Activated CD4-positive, alpha-beta memory T cell treated with anti-CD3 and anti-CD28 coated beads, Interleukin-2, amount 10 ng/mL, durations not matched to agents 7 days and 5 days (primary cell): ENCODE measurements at places on chromosomes 1 and 21. TPM values are rescaled to one million over a fixed set of nuclear protein-coding genes. Genes with fewer than 3 reads are reported as not detected.

The TFF2 gene
- total RNA-seq: not detected

The PRKCZ gene
- 6.7 TPM for total RNA-seq

The CAMK1G gene
- total RNA-seq: not detected

The CHIA gene
- total RNA-seq: not detected

The DIP2A gene
- total RNA-seq: 53.2 TPM

The SPRR2E gene
- not detected for total RNA-seq

The KCND3 gene
- total RNA-seq: not detected

The HEYL gene
- not detected for total RNA-seq

DNA sequence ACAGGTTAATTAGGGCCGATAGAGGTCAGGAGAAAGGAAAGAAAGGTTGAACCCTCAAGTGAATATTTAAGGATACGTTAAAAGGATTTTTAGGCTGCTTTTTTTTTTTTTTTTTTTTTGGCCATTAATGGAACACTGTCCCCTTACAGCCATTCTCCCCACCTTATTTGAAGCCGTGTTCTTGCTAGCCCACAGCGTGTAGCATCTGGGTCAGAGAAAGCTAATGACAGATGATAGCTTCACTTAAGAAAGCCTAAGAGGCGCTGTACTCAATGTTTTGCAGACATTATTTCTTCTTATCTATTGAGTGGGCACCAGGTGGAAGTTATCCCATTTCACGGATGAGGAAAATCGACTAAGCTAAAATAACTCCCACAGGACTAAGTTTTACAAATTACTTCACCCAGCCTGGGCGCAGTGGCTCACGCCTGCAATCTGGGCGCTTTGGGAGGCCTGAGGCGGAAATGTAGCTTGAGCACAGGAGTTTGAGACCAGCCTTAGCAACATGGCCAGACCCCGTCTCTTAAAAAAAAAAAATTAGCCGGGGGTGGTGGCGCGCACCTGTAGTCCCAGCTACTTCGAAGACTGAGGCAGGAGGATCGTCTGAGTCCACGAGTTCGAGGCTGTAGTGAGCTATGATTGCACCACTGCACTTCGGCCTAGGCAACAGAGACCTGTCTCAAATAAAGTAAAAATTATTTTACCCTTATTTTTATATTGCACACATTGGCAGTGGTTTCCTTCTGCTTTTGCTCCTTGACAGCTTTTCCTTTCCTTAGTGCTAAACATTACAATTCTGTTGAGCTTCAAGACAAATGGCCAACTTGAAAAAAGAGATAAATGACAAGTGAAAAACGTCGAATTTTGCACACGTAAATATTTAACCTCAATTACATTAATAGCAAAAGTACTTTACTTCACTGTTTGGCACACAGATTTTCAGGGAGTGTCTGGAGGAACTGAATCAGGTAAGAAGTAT, 1.1 kb upstream of the PHTF1 start:
- peak overlapping the region; percentile 91 for H3K27ac ChIP-seq
- peaks cover 42% of the 10 kb centered on the region for H3K4me1 ChIP-seq
- DNase-seq: no peak
- peaks cover 47% of the 10 kb centered on the region for H3K36me3 ChIP-seq
- H3K4me3 ChIP-seq: peak overlapping the region; percentile 88

- H3K4me3 ChIP-seq: no peak overlapping the region
- no peak for DNase-seq
- H3K4me1 ChIP-seq: no peaks in the 10 kb centered on the region
- H3K27ac ChIP-seq: no peak overlapping the region
- peaks cover 41% of the 10 kb centered on the region for H3K27me3 ChIP-seq
- H3K36me3 ChIP-seq: peaks cover 6% of the 10 kb centered on the region
Measured at GRCh38 chr1:108504447-108504846, 54.3 kb downstream of the NBPF6 start.

DNA sequence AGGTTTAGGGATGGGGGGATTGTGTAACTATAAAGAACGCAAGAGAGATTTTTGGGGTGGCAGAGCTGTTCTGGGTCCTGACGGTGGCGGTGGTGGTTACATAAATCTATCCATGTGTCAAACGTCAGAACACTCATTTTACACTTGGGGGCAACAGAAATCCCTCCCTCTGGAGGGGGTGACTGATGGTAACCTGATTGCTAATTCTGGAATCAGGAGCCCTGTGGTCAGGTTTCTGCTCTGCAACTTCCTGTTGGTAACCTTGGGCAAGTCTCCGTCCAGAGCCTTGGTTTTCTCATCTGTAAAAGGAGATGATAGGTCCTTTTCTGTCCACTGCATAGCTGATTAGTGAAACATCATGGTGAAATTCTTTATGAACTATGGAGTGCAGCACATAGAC, 40.9 kb downstream of the ALPL start:
- H3K27ac ChIP-seq: no peak overlapping the region
- no peaks in the 10 kb centered on the region for H3K36me3 ChIP-seq
- H3K27me3 ChIP-seq: peaks cover 22% of the 10 kb centered on the region
- H3K4me3 ChIP-seq: no peak overlapping the region
- peaks cover 1% of the 10 kb centered on the region for H3K4me1 ChIP-seq
- no peak for DNase-seq

GRCh38 chr1:164765557-164765956, 206.6 kb downstream of the PBX1 start:
- H3K27me3 ChIP-seq: no peaks in the 10 kb centered on the region
- H3K4me3 ChIP-seq: no peak overlapping the region
- H3K4me1 ChIP-seq: no peaks in the 10 kb centered on the region
- no peak for DNase-seq

DNA sequence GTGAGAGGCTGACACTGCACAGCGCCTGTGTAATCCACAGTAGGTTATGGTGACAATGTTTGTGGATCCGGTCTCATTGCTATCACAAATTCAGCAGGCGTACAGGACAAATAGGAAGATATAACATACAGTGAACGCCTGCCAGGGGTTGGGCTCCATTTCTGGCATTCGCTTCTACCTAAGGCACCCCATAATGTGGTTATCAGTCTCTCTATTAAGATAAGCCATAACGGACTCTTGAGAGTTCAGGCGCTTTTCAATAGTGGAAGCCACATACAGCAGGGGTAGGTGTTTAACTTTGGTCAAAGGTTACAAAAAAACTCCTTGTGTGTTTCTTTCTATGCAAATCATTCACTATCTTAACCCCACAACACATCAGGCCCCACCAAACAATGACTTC, 72.8 kb downstream of the SIPA1L2 start:
- no peak for DNase-seq
- no peaks in the 10 kb centered on the region for H3K36me3 ChIP-seq
- no peak overlapping the region for H3K27ac ChIP-seq
- no peaks in the 10 kb centered on the region for H3K27me3 ChIP-seq

DNA sequence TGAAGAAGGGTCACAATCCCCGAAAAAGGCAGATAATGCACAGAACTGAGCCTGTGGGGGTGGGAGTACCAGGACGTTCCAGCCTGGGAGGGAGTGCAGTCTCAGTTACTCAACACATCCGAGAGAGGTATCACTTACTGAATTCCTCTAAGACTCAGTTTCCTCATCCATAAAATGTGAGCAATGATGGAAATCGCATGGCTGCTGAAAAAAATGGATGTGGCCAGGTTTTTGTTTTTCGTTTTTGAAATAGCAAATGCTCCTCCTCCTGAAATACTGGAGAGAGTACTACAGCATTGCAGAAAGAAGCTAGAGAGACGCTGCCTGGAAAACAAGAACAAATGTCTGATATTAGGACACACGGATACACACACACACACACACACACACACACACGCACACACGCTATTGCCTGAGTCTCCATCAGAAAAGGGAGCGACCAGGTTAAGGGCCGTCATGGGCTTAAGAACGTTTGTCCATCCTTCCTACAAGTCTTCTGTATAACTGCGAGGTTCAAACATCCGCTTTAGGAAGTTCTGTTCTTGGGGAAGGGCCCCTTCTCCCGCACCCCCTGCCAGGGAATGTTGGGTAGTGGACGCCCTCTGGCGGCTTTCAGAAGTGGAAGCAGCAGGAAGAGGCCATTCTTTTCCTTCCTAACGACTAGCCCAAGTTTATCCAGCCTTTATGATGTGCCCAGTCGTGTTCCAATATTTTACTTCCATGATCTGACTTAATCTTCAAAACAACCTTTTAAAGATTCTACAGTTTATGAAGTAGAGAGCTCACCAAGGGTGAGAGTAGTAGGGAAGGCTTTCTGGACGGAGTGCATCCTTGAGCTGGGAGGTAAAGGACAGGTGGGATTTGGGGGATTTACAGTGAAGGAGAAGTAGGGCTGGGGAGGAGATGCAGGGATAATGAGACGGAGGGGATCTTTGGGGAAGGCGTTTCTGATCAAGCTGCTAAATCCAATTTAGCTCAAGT, 699 bp upstream of the NES start:
- peaks cover 14% of the 10 kb centered on the region for H3K4me1 ChIP-seq
- H3K27me3 ChIP-seq: peaks cover 76% of the 10 kb centered on the region
- no peaks in the 10 kb centered on the region for H3K36me3 ChIP-seq
- H3K4me3 ChIP-seq: no peak overlapping the region

GRCh38 chr1:54413295-54413694, 7.1 kb upstream of the SSBP3 start:
- peak overlapping the region; percentile 69 for H3K27ac ChIP-seq
- H3K4me3 ChIP-seq: peak overlapping the region; percentile 51
- peaks cover 12% of the 10 kb centered on the region for H3K27me3 ChIP-seq
- H3K36me3 ChIP-seq: peaks cover 2% of the 10 kb centered on the region

DNA sequence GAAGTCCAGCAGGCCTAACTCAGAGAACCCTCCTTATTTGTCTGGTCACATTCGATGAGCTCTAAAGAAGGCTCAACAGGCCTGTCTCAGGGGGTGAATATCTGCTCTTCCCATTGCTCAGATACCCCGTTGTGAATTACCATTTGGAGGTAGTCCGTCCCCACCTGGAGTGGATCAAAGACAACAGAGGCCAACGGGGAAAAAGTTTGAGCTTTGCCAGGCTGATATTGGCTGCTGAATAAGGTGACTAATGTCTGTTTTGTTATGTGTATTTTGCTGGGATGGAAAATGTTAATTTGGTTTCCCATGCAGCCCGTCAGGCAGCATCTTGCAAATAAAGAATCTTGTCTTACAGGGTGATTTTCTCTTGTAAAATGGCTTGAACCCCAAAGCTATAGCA, 69.2 kb upstream of the EPS8L3 start:
- H3K36me3 ChIP-seq: peaks cover 20% of the 10 kb centered on the region
- peaks cover 5% of the 10 kb centered on the region for H3K27me3 ChIP-seq
- no peak overlapping the region for H3K27ac ChIP-seq
- no peaks in the 10 kb centered on the region for H3K4me1 ChIP-seq
- no peak overlapping the region for H3K4me3 ChIP-seq

DNA sequence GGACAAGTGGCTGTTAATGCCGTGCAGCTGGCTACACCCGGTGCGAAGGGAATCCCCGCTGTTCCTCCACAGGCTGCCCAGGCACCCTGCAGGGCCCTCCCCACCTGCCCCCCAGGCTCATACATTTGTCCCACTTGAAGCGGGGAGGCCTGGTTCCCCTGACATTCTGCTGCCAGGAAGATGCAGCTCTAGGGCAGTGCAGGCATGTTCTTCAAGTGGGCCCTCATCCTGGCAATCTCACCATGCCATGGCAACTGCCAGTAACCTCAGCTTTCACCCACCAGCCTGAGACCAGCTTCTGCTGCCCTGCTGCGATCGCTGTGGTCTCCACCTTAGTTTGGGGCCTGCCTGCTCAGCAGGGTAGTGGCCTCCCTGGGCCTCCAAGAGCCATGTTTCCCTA, 151.9 kb upstream of the COL6A1 start:
- no peak overlapping the region for H3K4me3 ChIP-seq
- H3K27ac ChIP-seq: no peak overlapping the region
- H3K27me3 ChIP-seq: no peaks in the 10 kb centered on the region
- no peak for DNase-seq

DNA sequence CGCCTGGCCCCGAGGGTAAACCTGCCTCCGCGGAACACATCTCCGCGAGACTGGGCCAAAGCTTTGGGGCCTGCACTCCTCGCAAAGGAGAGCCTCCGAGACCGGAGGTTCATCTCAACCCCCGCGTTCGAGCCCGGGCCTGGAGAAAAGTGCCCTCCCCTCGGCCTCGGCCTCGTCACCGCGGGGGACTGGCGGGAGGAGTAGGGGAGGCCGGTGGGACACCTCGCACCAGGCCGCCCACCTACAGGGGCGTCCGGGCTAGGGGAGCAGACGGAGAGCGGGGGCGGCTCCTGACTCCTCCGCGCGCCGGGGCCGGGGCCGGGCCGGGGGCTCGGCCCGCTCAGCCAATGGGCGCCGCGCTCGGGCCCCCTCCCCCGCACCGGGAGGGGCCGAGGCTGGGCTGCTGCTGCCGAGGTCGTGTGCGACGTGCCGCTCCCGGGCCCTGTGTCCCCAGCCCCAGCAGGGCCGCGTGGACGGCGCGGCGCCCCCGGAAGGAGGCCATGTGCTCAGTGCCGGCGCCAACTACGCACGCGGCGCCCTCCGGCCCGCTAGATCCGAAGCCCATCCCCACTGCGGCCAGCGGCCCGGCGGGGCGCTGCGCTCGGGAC, 684 bp downstream of the SLC2A1 start:
- DNase-seq: peak; percentile 70
- peak overlapping the region; percentile 89 for H3K4me3 ChIP-seq
- peaks cover 10% of the 10 kb centered on the region for H3K27me3 ChIP-seq
- peaks cover 40% of the 10 kb centered on the region for H3K36me3 ChIP-seq

- H3K27me3 ChIP-seq: no peaks in the 10 kb centered on the region
- H3K4me3 ChIP-seq: no peak overlapping the region
- H3K4me1 ChIP-seq: peaks cover 26% of the 10 kb centered on the region
- H3K36me3 ChIP-seq: no peaks in the 10 kb centered on the region
Measured at GRCh38 chr1:204480515-204480914, 14.1 kb downstream of the PIK3C2B start.

- no peak overlapping the region for H3K4me3 ChIP-seq
- peak; percentile 70 for DNase-seq
- peaks cover 70% of the 10 kb centered on the region for H3K4me1 ChIP-seq
- H3K36me3 ChIP-seq: peaks cover 48% of the 10 kb centered on the region
Measured at GRCh38 chr1:181038399-181038873, 4.7 kb downstream of the MR1 start.

GRCh38 chr1:37630426-37631028, 4.2 kb downstream of the RSPO1 start:
- H3K4me3 ChIP-seq: no peak overlapping the region
- no peak overlapping the region for H3K27ac ChIP-seq
- H3K4me1 ChIP-seq: peaks cover 5% of the 10 kb centered on the region
- peaks cover 76% of the 10 kb centered on the region for H3K27me3 ChIP-seq
- H3K36me3 ChIP-seq: peaks cover 2% of the 10 kb centered on the region

DNA sequence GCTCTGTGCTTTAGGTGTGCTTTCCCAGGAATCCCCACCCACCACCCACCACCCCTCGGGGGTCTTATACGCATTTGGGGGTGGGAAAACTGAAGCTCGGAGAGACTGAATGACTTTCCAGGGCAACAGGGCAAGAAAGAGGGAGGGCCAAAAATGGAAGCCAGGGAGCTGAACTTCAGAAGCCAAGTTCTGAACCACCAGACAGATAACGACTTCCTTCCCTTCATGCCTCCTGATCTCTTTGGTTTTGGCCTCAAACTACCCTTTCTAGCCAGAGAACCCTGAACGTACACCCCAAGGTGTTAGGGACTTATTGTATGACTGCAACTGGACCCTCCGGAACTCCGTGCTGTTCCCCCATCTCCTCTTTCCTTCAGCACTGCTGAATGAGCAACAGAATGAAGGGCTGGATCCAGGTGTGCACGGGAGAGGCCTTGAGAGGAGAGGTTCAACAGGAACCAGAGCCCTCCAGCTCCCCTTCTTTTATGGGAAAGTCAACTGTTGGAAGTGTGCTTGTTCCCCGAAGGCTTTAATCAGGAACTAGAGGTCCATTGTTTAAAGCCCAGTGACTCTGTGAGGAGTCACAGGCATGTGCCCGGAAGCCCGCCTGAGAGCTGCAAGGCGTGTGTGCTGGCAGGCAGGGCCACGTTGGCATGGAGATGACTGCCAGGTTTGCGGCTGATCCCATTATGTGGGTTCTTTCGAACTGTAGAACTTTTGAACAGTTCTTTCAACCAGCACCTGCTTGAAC, 3.1 kb downstream of the BACE2 start:
- no peak overlapping the region for H3K4me3 ChIP-seq
- no peak overlapping the region for H3K27ac ChIP-seq
- peaks cover 35% of the 10 kb centered on the region for H3K27me3 ChIP-seq
- peaks cover 9% of the 10 kb centered on the region for H3K4me1 ChIP-seq
- H3K36me3 ChIP-seq: no peaks in the 10 kb centered on the region
- DNase-seq: no peak
